Suppressor macrophage treated with lipopolysaccharide for 4 hours (primary cell): ENCODE measurements at places on chromosomes 3 and 15.

GRCh38 chr3:151318991-151319390 is 2.4 kb upstream of the GPR87 start:
- peak; percentile 68 for DNase-seq

DNA sequence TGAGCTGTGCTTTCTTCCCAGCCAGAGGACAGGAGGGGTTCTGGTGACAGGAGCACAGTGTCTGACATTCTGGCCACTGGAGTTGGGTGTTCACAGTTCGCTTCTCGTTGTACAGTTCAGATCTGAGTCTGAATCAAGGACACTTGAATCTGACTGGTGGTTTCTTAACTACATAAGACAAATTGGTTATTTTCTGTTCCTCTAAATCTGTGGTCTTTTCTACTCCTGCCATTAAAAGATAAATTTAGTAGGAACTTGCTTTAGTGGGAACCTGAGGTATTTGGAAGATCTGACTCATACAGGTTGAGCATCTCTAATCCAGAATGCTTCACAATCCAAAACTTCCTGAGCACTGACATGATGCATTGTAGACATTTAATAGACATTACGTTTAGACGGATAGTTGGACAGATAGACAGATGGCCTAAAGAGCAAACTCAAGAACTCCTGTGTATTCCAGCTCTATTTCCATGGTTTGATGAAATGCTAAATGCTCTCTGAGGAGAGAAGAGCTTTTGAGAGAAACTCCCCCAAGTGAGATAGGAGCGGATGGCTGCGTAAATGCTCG is 71.0 kb downstream of the CCK start:
- no peak for DNase-seq

- no peak for DNase-seq
Measured at GRCh38 chr3:13776253-13777050, 103.4 kb downstream of the WNT7A start.

DNA sequence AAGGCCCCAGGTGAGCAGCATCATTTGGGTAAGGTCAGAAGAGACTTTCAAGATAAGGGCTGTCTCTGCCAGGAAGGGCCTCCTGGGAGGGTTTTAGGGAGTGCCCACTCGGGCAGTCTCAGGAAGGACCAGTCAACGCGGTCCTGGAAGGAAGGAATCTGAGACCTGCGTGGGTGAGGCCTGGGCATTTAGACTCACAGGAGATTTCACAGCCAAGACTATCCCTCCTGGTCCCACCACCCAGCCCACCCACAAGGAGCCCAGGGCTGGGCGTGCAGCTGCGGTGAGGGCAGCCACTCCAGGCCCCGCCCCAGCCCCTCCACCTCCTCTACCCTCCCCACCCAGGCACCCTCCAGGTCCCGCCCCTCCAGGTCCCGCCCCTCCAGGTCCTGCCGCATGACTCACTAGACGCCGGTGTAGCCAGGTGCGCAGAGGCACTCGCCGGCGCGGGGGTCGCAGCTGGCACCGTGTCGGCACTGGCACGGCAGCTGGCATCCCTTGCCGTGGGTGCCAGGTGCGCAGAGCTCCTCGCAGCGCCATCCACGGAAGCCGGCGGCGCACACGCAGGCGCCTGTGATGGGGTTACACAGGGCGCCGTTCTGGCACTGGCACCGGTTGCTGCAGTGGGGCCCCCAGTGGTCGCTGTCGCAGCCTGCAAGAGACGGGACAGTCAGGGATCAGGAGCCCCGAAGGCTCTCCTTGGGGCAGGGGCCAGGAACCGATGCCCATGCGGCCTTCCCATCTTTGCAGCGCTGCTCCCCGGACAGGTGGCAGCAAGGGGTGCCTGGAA is 112.7 kb downstream of the RAB11A start:
- no peak for DNase-seq

DNA sequence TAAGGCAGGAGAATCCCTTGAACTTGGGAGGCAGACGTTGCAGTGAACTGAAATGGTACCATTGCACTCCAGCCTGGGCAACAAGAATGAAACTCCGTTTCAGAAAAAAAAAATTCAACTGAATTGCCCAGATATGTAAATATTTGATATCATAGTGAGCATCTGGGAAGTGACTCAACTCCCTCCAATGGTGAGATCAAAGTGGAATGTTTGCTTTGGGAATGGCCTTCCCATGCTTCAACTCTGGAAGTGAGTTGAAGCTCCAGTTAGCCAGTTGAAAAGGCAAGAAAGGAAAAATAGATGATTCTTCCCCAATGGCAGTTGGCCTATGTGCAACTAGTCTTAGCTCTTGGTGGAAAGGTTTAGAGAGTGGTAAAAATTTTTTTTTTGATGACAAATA is 131.6 kb upstream of the CMC1 start:
- no peak for DNase-seq

- peak; percentile 5 for DNase-seq
Measured at GRCh38 chr15:41832875-41833274, 5.0 kb downstream of the JMJD7 start.

- DNase-seq = no peak
Measured at GRCh38 chr3:38018296-38019266, 10.9 kb downstream of the PLCD1 start.

- peak; percentile 29 for DNase-seq
Measured at GRCh38 chr15:81016489-81017068, 15.9 kb downstream of the TLNRD1 start.

DNA sequence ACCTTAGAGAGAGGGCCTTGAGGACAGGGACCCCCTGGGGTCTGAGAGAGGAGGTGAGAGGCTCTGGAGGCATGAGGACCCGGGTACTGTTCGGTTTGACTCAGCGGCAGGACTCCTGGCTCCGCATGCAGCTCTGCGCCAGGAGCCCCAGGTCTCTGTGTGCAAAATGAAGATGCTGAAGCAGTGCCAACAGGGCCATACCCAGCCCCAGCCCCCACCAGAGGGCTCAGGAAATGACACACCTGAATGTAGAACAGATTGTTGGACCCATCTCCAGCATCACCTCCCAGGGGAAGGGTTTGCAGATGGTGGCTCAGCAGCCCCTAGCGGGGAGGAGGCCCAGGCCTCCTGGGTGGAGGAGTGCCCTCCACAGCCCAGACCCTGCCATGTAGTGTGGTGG is 30.2 kb downstream of the EPHB3 start:
- DNase-seq = no peak

DNA sequence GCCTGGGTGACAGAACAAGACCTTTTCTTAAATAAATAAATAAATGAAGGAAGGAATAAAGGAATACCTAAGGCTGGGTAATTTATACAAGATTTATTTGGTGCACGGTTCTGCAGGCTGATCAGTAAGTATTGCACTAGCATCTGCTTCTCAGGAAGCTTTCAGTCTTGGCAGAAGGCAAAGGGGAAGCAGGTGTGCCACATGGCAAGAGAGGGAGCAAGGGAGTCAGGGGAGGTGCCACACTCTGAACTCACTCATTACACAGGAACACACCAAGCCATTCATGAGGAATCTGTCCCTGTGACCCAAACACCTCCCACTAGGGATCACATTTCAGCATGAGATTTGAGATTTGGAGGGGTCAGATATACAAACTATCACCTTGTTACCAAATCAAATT is 56.4 kb downstream of the PRKCI start:
- no peak for DNase-seq

GRCh38 chr3:196932600-196932999 is 9.7 kb downstream of the NCBP2 start:
- DNase-seq = peak; percentile 16

DNA sequence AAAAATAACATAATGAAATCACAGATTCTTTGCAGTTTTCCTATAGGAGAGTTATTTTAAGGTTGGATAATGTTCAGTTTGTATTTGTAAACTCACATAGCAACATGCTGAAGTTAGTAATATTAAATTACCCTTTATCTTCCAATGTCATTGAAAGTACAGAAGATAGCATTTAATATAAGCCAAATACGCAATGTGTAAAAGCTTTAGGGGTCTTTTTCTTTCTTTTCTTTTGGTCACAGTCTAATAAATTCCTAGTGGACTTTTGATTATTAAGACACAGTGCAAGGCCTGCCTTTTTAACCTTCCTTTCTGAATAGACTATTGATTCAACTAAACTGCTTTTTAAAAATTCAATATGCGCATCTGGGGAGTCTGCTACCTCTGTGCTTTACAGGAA is 79.3 kb downstream of the OTOL1 start:
- DNase-seq = no peak

DNA sequence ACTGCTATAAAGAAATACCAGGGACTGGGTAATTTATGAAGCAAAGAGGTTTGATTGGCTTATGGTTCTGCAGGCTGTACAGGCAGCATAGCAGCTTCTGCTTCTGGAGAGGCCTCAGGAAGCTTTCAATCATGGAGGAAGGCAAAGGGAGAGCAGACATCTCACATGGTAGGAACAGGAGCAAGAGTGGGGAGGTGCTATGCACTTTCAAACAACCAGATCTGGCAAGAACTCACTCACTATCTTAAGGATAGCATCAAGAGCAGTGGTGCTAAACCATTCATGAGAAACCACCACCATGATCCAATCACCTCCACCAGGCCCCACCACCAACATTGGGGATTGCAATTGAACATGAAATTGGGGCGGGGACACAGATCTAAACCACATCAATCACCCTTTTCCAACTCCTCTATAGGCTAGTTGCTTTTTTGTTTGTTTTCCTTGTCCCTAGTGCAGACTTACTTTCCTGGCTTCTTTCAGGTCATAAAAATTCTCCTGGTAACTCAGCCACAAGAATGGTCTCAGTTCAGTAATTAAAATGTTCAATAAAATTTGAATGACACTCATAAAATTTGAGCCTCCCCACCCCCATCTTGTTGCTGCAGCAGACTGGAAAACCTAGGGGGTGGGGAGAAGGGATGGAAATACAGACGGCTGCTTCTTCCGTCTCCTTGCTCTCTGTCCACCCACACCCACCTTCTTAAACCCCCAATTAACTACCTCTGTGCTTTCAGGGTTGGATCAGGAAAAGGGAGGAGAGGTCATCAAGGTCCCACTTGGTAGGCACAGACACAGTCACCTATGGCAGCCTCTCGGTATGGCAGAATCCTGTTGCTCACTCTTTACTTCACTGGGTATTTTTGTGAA is 16.3 kb upstream of the TIPARP start:
- no peak for DNase-seq

DNA sequence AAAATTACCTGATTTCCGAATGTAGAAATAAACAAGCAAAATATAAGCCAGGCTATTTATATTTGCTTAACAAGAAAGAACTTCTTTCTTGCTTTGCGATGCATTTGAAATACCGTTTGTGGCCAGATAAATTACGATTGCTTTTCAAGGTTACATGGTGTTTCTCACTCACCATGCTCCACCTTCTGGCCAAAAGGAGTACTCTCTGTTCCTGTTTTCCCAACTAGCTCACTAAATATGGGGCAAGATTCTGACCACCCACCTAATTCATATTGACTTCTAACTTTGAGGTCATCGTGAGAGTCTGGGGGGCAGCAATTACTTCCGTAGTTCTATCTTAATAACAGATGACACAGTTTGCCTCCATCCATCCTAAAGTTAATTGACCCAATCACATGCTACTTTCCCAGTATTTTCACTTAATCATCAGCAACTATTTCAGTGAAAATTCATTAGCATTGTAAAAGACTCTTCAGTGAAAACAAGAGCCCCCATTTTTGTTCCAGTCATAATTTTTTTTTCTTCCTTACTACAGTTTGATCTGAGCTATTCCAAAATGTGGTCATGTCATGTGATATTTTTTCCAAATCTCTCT is 25.9 kb downstream of the ACP3 start:
- DNase-seq = peak; percentile 78

GRCh38 chr3:158272081-158272480 is 162.2 kb downstream of the RSRC1 start:
- no peak for DNase-seq

DNA sequence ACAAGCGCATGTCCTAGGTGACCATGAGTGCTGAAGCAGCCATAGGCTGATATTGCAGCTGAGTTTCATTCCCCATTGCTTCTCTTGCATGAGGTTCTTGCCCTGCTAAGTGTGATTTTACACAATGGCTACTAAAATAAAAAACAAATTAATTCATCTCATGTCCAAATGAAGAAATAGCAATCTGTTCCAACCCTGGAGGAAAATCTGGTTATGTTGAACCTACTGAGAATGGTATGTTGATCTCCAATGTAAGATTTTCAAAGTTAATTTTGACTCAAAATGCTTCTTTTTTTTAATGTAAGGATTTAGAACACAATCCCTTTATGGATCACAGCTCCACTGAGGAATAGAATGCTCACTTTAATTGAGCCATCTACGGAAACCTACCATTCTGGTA is 254.2 kb upstream of the CRBN start:
- DNase-seq = no peak

DNA sequence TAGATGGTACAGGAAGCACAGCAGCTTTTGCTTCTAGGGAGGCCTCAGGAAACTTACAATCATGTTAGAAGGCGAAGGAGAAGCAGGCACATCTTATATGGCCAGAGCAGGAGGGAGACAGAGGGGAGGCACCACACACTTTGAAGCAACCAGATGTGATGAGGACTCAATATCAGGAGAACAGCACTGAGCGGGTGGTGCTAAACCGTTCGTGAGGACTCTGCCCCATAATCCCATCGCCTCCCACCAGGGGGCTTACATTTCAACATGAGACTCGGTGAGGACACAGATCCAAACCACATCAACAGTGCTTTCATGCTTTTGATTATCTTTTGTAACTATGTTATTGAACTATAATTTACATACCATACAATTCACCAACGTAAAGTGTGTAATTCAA is 7.6 kb upstream of the TMEM44 start:
- no peak for DNase-seq

GRCh38 chr3:15055019-15055557 is 10.0 kb downstream of the MRPS25 start:
- no peak for DNase-seq

GRCh38 chr3:18149386-18149785 is 275.8 kb downstream of the SATB1 start:
- DNase-seq = no peak

GRCh38 chr3:160001850-160002623 is 13.4 kb downstream of the IL12A start:
- DNase-seq = no peak

- no peak for DNase-seq
Measured at GRCh38 chr15:63719281-63719680, 114.5 kb downstream of the HERC1 start.

- no peak for DNase-seq
Measured at GRCh38 chr3:177037241-177037640, 160.0 kb downstream of the TBL1XR1 start.
